ENCODE measurements at places on chromosomes 5 and 9.

GRCh38 chr5:59272809-59273427, 620.6 kb downstream of the PDE4D start:
- DNase-seq = no peak

GRCh38 chr9:27933210-27934025, 360.1 kb upstream of the C9orf72 start:
- no peak for DNase-seq

DNA sequence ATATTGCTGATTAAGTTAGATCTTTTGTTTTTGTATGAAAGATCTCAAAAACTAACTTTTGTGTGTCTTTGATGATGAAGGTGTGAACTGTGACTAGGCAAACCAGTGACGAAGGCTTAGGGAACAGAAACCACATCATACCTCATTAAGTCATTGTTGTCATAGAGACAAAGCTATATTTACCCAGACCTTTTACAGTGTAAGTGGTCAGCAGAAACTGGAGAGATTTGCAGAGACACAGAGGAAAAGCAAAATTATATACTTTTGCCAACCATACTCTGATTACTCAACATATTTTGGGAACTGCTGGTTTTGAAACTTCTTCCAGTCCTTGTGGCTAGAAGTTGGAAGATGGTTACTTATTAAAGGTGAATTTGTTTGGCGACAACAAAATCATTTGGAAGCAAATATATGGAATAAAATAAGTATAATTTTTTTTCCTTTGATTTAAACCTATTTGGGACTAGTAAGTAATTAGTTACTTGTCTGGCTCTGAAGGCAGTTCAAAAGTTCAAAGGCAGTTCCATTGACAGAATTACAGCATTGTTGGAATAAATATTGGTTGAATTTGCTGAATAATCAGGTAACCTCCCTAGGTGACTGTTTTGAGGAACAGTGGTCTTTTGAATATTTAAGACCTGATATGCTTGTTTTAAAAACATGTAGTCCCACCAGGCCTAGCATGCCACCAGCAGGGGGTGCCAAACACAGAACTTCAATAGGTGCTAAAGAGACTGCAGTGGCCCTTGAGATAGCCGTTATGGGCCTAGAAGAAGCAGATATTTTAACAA, 103.8 kb downstream of the RPS23 start:
- DNase-seq = peak; percentile 49

DNA sequence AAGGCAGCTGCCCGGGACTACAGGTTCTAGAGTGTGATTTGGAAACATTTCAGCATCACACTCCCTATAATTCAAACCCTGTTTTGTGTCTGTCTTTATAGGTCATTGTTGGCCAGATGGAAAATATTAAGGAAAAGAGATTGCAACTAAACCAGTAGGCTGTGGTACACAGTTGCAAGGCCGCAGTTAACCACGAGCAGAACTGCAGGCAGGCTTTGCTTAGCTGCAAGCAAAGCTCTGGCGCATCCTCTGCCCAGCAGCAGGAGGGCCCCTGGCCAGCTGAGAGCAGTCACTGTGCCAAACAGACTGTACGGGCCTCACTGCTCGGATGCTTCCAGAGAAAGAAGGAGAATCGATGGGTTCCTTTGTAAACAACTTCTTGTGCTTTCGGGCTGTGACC, 204.5 kb downstream of the DENND1A start:
- DNase-seq = peak; percentile 22

DNA sequence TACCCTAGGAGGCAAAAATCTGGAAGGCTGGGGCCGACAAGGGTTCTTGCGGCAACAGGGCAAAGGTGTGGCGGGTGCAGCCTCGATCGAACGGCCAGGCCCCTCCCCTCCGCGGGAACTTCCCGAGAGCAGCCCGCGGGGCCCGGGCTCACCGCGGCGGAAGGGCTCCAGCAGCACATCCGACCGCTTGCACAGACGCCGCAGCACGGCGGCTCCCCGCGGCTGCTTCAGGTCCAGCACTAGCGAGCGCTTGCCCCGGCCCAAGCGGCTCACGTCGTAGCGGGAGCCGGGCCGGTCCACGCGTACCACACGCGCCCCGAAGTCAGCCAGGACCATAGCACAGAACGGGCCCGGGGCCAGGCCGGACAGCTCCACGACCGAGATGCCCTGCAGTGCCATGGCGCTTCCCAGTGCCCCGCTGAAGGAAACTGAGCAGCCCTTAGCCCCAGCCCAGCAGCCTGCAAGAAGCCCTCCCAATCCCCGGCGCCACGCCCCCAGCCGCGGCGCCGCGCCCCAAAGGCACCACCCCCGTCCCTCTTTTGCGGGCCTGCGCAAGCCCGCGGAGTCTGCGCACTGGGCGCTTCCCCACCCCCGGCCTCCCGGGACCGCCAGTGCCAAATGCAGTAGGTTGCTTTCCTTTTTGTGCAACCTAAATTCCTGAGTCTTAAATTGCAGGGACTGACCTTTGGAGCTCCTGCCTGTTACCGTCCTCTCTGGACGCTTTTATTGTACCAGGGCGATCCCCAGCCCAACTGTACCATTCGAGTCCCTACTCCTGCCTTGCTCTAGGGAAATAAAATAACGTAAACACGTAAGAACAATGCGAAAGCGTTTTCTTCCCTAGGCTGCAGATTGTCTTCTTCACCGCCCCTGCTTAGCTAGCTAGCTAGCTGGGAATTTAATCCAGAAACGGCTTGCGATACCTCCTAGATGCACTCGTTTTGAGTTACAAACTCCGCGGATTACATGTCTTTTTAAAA, at the start of gene AMACR:
AMACR (minus strand) TSS at position 430 of the 980 bp plus-strand sequence; CDS start at position 399, 31 bp downstream.
- peak; percentile 92 for DNase-seq

DNA sequence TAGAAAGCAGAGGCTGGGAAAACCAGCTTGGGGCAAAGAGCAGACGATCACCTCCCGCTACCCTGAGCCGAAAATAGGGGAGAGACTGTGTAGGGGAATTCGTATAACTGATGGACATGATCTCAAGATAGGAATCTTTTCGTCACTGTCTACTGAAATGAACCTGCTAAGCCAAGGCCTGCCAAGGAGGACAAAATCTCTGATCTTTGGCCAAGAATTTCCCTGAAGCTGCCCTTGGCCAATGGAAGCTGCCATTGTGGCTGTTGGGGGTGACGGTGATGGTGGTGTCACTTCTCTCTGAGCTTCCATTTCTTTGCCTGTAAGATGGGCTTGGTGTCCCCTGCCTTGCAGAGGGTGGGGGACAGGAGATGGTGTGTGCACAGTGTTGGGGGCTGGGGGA, 3.3 kb upstream of the PTGES start:
- DNase-seq = no peak

DNA sequence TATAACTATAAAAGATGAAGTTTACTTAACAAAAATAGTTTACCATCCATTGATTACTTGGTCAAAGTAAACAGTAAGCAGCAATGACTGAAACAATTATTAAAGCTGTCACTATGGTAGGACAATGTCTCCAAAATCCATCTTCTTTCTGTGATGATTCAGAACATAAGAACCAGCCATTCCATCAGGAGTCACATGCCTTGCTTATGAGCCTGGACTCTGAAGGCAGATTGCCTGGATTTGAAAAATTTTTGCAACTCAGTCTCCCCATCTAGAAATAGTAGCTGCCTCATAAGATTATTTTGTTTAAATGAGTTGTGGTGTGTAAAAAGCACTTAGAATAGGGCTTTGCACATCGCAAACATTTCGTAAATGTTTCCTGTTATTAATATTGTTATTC, 136.2 kb downstream of the LIFR start:
- DNase-seq = peak; percentile 61

- DNase-seq = no peak
Observed at GRCh38 chr5:66573733-66574132, 22.5 kb upstream of the MAST4 start.

GRCh38 chr5:97854871-97855762, 672.1 kb upstream of the RIOK2 start:
- DNase-seq = peak; percentile 84

DNA sequence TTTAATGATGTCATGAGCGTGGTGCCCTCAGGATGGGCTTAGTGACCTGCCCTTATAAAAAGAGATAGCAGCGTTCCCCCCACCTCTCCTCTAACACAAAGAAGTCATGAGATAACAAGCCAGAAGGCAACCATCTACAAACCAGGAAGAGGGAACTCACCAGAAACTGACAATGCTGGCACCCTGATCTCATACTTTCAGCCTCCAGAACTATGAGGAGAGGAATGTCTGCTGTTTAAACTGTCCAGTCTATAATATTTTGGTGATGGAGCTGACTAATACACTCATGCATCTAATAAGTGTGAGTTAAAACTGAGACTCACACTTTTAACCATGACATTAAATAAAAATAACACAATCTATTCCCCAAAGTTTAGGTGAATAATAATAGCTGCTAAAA, 156.1 kb upstream of the SPEF2 start:
- peak; percentile 9 for DNase-seq

DNA sequence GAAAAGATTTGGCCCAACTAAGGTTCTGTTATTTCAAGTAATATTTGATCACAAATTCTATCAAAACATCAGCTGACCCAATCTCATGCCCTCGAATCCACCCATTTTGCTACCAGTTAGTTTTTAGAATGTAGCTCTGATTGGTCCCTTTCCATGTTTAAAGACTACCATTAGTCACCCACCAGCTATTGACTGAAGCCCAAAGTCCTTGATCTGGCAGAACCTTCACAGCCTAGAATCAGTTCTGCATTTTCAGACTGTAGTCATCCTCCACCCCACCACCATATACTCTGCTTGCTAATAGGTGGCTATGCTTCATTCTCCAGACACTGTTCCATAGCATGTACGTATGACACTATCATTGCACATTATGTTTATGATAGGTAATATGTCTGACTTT, 182.2 kb upstream of the TARS1 start:
- peak; percentile 60 for DNase-seq

GRCh38 chr9:98869078-98869745, 61.7 kb downstream of the GALNT12 start:
- no peak for DNase-seq

DNA sequence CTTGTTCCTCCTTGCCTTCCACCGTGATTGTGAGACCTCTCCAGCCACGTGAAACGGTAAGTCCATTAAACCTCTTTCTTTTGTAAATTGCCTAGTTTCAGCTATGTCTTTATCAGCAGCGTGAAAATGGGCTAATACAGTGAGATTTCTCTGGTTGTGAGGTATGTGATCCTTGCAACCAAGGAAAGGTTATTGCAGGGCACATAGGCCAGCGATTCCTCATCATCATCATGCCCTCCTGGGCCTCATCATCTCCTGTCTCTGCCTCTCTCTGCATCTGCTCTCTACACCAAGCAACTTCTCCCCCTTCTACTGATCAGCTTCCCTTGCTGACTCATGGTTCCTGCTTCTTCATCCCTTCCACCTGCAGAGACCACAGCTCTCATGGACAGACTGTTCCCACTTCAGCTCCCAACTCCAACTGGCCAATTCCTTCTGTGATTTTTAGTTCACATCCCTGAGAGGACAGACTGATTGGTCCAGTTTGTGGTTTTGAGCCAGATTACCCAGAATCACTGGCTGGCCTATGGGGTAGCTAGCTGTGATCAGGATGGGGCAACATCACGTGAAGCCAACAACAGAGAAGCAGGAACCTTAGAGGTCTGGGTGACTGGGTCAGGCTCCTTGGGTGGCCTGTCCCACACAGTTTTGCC, 53.1 kb downstream of the LIX1 start:
- DNase-seq = no peak

DNA sequence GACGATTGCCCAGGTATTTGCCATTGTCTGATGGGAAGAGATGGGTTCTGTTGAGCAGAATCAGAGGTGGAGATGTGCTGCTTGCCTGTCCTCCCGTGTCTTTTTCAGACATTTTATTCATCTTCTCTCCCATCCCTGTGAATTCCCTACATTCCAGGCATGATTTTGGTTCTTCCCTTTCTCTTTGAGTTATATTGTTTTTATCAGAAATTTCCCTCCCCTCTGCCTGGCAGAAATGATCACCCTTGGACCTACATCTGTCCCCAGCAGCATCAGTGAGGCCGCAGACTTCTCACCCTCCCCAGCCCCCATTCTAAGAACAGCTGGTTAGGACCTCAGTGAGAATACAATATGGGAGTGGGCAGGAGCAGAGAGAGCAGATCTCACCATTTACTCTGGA, 640.2 kb downstream of the CCDC171 start:
- peak; percentile 44 for DNase-seq

DNA sequence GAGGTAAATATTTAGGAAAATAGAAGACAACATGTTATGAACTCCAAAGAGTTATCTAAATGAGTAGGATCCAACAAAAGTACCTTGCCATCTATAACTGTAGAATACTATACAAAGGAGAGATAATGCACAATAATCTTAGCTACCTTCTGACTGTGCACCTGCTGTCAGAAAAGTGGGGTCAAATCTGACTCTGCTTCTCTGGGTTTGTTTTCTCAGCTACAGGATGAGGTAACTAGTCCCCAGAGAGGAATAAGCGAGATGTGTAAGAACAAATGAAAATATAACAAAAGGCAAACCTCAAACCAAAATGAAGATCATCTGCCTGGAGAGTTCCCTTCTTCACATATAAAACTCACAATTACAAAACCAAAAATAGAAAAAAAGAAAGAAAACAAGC, 204.8 kb downstream of the DCP2 start:
- no peak for DNase-seq

DNA sequence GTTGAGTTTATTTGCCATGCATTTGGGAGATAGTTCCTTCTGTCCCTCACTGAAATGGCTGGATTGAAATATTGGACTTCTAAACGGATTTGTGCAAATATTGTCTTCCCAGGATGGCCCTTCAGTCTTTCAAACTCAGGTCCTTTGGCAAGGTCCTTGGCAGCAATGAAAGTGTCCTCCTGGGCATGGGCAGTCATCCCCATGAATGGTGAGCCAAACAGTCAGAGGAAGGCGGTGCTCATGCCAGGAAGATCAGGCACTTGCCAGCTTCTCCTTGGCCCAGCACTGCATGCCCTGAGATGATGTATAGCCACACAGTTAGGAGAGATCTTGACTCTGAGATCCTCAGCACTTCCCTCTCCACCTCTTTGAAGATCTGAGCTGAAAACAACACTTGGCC, 221.4 kb upstream of the KLF4 start:
- no peak for DNase-seq

- no peak for DNase-seq
Observed at GRCh38 chr9:134189145-134189469, 24.7 kb upstream of the RNU6ATAC start.

DNA sequence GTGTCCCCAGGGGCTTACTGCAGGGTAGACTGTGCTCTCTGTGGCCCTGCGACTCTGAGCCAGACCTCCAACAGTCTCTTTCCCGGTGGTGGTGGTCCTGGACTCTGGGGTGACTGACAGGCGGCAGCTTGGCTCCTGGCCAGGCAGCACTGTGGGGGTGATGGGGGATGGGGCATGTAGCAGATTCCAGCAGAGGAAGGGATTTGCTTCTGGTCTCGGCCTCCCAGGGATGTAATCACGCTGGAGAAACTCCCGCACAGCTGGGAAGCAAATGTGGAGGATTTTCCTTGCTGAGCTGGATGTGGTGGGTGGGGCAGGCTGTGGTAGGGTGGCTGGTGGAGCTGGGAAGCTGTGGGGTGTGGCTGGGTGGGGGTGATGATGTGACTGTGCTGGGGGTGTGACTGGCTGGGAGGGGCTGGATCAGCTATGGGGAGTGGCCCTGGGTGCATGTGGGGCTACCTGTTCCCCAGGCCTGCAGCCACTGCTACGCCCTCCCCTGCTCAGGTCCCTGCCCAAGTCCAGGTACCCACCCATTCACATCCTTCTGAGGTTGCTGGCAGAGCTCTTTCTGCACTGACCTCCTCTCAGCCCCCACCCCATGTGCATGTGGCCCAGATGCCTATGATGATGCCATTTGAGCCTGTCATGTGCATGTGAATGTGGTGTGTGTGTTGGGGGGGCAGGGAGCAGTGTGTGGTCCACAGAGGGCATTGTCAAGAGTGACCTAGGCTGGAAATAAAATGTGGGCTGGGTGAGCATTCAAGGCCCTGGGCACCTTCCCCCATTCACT, 3.8 kb downstream of the NDST1 start:
- peak; percentile 89 for DNase-seq

- peak; percentile 57 for DNase-seq
Observed at GRCh38 chr5:64811050-64811640, 42.4 kb downstream of the CWC27 start.
